ENCODE measurements at places on chromosomes 2 and 18.

GRCh38 chr18:50620319-50620718, 60.4 kb downstream of the MAPK4 start:
- no peak for DNase-seq

DNA sequence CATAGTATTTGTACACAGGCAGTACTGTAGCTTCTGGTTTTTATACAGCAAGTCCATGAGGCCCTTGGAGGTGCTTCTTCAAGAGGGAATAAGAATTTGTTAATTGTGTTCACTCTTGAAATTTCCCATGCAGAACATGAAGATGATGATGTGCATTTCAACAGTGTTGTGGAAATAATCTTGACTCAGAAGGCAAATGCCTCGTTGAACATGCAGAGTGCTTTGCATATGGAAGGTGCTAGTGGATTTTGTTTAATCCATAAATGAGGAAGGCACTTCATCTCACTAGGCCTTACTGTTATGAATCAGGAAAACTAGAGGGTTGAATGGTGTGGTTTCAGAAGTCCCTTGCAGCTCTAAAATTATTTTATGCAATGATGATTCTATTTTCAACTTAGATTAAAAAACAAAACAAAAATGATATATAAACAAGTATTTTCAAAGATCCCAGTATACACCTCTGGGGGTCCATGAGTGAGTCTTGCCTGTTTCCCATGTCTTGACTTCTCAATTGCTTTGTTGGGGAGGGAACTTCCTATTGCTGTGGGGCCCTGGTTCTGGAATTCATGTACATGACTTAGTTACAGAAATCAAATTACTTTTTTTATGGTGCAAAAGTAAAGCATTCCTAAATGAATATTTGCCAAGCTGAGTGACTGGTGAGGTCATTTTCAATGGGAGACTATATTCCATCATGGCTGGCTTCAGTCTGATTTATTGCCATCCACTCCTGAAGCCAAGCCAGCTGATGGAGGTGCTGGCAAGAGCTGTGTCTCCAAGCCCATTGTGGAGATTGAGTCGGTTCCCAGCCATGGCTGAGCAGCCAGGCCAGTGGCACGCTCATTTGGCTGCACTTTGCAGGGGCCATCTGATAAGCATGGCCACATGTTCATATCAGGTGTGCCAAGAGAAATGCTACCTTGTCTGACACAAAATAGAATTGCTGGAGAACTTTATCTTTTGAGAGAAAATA, 56.5 kb downstream of the MGAT5 start:
- no peak for DNase-seq

DNA sequence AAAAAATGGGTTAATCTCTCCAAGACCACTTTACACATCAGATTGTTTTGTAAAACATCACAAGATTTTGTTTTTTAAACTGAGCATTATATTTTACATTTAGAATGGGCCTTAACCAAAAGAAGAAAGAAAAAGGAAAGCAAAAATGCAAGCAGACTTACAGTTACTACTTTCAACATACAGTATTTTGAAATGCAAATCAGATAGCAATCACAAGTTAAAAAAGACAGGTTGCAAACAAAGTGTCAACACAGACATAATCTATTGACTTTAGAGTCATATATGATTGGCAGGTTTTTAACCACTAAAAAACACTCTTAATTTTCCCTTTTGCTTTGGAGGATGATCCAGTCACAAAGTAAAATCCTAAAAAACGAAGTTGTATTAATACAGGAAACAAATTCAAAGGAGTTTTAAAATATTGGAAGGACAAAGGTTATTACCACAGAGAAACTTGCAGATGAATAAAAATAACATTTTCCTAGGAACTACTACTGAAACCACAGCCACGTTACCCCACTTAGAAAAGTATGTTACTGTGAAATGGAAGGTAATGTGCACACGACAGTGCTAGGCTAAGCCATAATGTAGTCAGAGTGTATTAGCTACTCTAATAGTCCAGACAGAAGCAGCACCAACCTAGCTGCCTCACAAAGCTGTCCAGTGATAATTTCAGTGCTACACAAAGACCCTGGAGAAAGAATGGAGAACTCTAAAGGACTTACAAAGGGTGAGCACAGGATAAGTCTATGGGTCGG, 22.9 kb downstream of the DARS1 start:
- no peak for DNase-seq

DNA sequence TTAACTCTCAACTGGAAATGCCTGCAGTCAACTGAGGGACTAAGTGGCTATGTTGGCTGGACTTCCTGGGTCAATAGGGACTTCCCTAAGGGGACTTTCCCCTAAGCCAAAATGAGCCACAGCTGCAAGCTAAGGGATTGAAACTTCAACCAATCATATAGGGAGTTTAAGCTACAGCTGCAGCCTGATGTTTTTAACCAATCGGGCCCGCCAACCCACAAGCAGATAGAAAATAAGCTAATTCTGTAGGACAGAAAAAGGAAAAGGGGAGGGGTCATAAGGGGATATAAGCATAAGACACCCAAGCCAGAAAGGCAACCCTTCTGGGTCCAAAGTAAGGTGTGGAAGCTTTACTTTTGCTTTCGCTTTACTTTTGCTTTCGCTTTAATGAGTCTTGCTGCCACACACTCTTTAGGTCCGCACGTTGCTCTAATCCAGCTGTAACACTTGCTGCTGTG, 927.5 kb downstream of the ERBB4 start:
- DNase-seq, result no peak

- DNase-seq, result no peak
Measured at GRCh38 chr2:102843764-102844443, 82.1 kb downstream of the TMEM182 start.
